Right renal cortex interstitium (tissue), 3 donors: ENCODE measurements at places on chromosomes 3 and 15. TPM values are rescaled to one million over a fixed set of nuclear protein-coding genes. Genes with fewer than 3 reads are reported as not detected.

The RARB gene
- polyA plus RNA-seq, result 57.0 TPM

The ABCC5 gene
- 44.1 TPM for polyA plus RNA-seq

The FOXL2NB gene
- polyA plus RNA-seq, result not detected

The CCR8 gene
- not detected for polyA plus RNA-seq

The PIGB gene
- 18.3 TPM for polyA plus RNA-seq

The ZNF710 gene
- 15.8 TPM for polyA plus RNA-seq

The IFT57 gene
- polyA plus RNA-seq, result 94.6 TPM

GRCh38 chr3:129116482-129116946, 5.1 kb downstream of the RAB43 start:
- DNase-seq, result no peak

GRCh38 chr3:62724503-62724902, 150.7 kb downstream of the CADPS start:
- no peak for DNase-seq

- DNase-seq, result no peak
Observed at GRCh38 chr3:64358853-64359252, 133.6 kb upstream of the PRICKLE2 start.

GRCh38 chr15:72285402-72285801, 13.0 kb upstream of the PARP6 start:
- no peak for DNase-seq

- no peak for DNase-seq
Observed at GRCh38 chr15:89016549-89017041, 71.7 kb upstream of the ABHD2 start.

- DNase-seq, result no peak
Observed at GRCh38 chr15:33309602-33310276, 1.0 kb upstream of the RYR3 start.

DNA sequence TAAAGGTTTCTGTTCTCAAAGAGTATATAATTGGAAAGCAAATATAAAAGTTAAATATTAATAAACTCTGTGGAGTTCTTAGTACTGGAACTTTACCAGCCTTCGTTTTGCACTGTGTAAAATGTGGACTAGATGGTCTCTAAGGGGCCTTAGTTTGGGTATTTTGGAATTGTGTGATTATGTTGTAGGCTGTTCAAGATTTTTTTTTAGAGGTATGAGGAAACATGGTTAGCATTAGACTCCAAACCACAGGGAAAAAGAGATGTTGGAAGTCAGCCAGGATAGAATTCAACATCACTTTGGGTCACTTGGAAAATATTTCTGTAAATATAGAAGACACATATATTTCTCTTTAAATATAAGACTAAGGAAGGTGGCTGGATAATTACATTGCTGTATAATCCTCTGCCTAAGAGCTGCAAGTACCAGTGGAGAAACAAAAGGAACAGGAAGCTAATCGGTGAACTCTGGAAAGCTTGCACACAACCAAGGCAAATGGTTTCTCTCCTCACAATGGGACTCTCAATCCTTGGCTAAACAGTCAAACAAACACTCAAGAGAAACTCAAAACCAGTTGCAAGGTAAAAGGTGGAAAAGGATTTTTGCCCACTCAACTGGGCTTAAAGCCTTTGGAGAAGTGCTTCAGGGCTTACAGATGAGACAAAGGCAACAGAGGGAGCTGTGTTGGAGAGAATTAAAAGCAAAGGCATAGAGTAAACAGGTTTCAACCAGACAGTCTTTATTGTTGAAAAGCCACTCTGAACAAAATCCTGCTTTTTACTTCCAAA, 141.7 kb downstream of the NR1D2 start:
- DNase-seq, result no peak

GRCh38 chr3:160616716-160617115, 51.3 kb upstream of the KPNA4 start:
- DNase-seq, result no peak

DNA sequence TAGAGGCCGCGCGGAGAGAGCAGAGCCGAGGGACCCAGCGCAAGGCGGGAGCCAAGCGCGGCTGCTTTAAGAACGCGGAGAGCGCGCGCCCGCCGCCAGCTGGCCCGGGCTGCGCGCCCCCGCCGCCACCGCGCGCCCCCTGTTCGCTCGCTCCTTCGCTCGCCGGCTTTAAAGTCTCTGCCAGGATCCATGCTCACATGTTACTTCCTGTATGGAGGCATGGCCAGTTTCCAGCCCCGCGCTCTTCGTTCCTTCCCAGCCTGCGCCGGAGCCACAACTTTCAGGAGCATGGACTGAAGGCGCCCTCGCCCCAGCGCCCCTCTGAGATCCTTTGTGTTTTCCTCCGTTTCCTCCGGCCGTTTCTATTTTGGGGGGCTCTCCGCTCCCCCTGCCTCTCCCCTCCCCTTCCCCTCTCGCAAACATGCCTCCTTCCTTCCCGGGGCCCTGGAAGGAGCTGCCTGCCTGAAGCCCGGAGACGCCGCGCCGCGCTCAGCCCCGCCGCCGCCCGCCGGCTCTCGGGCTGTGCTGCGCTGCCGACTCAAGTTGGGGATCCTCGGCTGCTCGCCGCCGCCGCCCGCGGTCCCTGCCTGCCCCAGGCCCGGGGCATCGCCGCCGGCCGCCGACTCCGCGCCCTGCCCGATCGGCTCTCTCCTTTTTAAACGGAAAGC, at the start of gene PTPRG:
PTPRG (plus strand) TSS at position 198 of the 668 bp plus-strand sequence. CDS start 717 bp downstream, outside the sequence.
- DNase-seq, result peak; percentile 73

DNA sequence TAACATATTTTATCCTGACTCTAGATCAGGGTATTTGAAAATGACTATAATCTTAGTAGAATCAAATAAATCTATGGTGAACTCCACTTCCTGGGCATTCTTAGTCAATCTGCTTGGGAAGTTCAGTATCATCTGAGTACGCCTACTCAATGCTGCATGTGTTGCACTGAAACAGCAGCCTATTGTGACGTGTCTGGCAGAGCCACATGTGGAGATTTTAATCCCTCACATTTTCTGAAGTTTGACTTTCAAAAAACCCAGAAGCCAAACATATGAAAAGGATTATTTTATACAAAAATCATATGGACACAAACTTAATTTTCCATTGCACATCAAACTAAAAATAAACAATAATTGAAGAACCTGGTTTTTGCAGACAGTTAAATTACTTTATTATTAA, 798.3 kb downstream of the ROBO1 start:
- no peak for DNase-seq

DNA sequence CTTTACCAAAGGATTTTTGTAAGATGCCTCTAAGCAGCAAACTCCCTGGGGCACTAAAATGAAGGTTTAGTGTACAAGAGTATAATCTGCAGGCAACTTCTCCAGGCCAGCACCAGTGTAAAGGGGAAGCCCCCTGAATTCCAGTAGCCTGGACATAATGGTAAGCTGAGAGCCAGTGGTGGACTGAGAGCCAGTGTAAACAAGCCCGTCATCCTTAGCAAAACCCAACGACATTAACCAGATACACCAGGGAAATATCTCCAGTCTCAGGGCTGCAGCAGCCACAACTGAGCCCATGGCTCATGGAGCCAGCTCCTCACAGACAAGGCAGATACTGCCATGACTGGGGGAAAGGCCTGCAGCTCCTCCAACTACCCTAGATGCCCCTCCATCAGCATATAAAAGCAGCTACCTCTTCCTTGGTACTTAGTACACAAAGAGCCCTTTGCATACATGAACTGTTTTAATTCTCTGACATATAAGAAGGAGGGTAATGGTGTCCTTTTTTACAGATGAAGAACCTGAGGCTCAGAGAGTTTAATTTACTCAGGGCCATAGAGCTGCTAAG, 21.7 kb downstream of the PARP16 start:
- DNase-seq, result no peak
